ENCODE measurements at places on chromosomes 1 and 21. TPM values are rescaled to one million over a fixed set of nuclear protein-coding genes. Genes with fewer than 3 reads are reported as not detected.

- no peak for ATAC-seq
These were observed 174.4 kb upstream of the FGGY start for GRCh38 chr1:59122527-59122926.

GRCh38 chr1:147723691-147724323 lies 36.6 kb downstream of the GJA5 start:
- ATAC-seq = peak; percentile 65

GRCh38 chr1:36710951-36711350 lies 228.2 kb upstream of the CSF3R start:
- no peak for ATAC-seq

- no peak for ATAC-seq
These were observed 6.4 kb upstream of the GSTM4 start for GRCh38 chr1:109649491-109649914.

GRCh38 chr1:243535014-243535413 lies 279.2 kb downstream of the SDCCAG8 start:
- no peak for ATAC-seq

DNA sequence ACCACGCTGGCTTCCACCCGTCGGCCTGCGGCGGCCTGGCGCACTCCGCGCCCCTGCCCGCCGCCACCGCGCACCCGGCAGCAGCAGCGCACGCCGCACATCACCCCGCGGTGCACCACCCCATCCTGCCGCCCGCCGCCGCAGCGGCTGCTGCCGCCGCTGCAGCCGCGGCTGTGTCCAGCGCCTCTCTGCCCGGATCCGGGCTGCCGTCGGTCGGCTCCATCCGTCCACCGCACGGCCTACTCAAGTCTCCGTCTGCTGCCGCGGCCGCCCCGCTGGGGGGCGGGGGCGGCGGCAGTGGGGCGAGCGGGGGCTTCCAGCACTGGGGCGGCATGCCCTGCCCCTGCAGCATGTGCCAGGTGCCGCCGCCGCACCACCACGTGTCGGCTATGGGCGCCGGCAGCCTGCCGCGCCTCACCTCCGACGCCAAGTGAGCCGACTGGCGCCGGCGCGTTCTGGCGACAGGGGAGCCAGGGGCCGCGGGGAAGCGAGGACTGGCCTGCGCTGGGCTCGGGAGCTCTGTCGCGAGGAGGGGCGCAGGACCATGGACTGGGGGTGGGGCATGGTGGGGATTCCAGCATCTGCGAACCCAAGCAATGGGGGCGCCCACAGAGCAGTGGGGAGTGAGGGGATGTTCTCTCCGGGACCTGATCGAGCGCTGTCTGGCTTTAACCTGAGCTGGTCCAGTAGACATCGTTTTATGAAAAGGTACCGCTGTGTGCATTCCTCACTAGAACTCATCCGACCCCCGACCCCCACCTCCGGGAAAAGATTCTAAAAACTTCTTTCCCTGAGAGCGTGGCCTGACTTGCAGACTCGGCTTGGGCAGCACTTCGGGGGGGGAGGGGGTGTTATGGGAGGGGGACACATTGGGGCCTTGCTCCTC lies 1.9 kb downstream of the OLIG2 start:
- ATAC-seq = no peak

DNA sequence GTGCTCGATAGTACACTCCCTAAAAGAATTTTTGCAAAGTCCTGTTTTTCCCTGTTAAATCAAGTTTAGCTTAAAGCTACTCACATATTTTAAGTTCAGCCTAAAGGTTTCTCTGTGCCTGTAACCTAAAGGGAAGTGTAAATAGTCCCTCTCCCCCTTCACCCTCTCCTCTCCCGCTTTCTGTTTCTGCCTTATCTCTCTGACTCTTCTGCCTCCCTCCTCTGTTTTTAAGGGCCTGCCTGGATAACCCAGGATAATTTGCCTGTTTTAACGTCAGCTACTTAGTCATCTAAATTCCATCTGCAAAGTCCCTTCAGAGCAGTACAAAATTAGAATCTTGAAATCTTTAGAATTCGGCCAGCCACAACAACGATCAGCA lies 92.6 kb downstream of the NID1 start:
- peak; percentile 57 for ATAC-seq

DNA sequence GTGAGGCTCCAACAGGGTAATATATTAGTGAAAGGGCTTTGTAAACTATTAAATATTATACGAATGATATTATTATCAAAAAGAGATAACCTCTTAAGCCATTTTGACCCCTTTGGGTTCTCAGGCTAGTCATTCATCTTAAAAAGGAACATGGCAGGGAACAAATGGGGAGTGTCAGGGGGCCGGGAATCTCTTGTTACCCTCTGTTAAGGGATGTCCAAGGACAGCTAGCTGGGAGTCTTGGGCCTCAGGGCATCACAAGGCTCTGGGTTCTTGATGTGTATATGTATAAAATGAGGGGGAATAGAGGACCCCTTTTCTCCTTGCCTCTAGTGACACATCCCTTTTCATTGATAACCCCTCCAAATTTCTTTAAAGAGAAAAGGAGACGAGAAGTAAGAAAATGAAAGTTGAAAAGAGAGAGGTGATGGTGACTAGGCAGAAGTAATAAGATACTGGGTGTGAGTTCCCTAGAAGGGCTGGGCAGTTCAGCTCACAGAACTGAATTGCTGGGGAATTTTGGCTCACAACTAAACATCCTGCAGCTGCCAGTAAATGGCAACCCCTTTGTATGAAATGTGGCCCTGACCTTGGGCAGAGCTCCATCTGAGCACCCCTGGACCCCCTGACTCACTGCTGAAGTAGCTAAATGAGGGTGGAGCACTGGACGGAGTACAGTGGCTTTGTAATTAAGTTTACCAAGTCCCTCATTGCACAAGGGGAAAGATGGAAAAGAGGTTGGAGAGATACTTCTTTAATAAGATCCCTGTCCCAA lies 20.0 kb upstream of the ZNF326 start:
- ATAC-seq = no peak

DNA sequence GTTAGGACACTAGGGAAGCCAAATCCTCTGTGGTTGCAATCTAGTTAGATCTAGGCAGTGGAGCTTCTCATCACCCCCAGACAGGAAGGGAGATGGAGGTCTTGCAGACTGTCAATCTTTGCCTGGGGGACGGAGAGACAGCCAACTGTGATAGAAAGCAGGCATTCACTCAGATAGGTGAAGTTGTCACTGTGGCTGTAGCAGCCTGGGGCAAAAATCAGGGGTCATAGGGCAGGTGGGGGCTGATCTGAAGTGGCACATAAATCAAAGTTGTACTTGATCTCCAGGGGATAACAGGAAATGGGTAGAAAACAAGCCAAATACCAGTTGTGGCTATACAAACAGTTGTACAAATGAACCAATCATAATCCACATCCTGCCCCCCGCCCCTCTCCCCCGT lies 620.9 kb upstream of the USP24 start:
- no peak for ATAC-seq

DNA sequence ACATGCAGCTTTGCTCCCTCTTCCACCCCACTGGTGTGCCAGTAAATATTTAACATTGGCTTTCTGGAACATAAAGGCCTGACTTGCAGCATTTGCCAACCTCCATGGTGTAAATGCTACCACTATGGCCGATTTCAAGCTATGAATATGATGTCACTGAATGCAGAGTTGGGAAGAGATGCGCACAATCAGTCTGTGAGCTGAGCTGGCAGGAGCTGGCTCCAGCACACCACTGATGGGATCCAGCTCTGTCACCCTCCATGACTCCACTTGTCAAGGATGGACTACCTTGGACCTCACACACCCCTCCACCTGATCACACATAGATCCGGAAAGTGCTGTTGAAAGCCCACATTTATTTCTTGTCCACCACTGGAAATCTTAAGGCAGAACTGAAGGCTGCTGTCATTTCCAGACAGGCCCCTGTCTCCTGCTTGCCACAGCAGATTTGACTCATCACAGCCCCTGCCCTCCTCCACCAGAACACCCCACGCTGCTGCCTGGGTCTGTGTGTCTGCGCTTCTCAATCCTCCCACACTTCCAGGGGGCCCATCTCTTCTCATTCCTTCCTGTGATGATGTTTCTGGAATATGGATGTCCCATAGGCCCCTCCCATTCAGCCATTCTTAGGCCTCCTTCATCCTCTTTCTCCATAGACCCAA lies 82.2 kb upstream of the BCAR3 start:
- no peak for ATAC-seq

GRCh38 chr1:62237361-62237760 lies 42.7 kb downstream of the L1TD1 start:
- ATAC-seq = no peak

DNA sequence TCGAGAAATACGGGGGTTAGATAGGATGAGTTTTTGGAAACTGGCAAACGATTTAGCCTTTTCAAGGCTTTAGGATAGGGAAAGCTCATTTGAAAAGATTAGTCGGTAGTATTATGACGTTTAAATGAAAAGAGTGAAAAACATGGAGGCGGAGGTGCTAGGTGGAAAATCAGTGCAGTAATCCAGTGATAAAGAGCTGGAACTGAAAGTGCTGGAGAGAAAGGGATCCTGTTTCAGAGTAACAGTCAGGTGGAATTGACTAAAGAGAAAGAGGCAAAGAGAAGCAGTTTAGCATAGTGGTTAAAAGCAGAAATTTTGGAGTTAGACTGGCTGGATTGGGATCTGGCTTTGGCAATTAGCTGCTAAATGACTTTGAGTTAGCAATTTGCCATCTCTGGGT lies 945 bp downstream of the WDR3 start:
- ATAC-seq = no peak

- ATAC-seq = no peak
These were observed 3.7 kb downstream of the ADAMTS4 start for GRCh38 chr1:161195171-161195570.

DNA sequence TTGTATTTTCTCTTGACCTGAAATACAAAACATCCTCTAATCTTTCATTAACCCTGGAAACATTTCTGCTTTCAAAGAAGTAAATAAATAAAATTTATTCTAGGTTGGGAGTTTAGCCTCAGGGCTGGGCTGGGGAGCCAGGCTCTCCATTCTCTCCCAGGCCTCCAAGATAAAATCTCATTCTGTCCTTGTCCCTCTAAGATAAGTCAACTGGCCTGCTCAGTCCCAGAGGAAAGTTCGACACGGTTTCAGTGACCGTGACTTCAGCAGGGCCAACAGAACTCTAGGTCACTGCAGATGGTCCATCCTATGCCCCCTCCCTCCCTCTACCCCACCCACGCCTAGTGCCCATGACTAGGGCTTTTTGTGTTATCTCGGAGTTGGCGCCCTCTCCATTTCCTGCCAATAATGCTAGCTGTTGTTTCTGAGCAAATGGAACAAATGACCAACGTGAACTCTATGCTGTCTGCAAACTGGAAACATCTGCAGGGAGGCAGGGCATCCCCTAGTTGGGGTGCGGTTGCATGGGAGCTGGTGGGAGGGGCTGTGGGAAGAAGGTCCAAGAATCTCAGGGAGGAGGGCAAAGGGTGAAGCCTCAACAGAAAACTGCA lies 10.1 kb upstream of the ADORA3 start:
- peak; percentile 40 for ATAC-seq

- ATAC-seq = no peak
These were observed 59.5 kb downstream of the C21orf91 start for GRCh38 chr21:17759511-17760178.

- ATAC-seq = no peak
These were observed 2.2 kb downstream of the KRTAP19-1 start for GRCh38 chr21:30478004-30478403.

DNA sequence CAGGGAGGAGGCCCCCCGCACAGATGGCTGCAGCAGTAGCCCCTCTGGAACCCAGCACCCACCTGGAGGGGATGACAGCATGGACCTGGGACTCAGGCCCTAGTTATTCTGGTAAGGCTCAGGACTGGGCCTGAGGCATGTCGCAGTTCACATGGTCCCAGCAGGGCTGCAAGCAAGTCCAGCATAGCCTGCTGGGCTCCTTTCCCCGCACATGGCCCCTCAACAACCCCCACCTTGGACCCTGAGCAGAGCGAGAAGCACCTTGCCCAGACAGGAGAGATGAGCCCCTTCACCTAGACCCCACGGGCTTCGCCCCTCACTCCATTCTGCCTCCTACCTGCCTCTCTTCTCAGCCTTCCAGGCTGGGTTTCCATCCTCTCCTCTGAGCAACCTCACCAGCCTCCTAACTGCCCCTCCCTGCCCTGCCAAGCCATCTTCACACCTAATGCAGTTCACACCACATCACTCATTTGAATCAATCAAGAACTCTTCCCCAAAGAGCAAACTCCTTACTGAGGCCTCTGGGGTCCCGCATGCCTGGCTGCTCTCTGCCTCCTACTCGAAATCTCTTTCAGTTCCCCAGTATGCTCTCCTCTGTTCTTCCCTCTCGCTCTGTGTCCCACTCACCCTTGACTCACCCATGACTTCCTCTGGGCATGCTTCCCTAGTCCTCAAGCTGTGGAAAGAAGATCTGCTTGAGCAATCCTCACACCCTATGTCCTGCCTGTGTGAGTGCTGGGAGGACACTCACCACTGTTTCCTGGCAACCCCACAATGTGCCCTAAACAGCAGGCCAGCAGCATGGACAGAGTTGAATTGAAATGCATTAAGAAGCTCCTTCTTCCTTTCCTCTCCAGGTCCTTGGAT lies 9.4 kb upstream of the THEMIS2 start:
- peak; percentile 80 for ATAC-seq

GRCh38 chr1:173570370-173571007 lies 32.4 kb downstream of the SLC9C2 start:
- ATAC-seq = no peak

DNA sequence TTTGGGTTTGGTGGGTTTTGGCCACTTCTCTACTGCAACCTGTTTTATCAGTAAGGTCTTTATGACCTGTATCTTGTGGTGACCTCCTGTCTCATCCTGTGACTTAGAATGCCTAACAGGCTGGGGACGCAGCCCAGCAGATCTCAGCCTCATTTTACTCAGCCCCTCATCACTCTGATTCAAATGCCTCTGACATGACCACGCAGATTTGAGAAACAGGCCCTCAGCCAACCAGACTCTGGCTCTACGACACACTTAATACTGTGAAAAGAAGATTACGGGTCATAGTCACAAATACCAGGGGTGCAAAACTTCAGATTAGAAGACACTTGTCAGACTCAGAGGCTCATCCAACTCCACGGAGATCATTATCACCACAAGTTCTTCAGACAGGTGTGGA lies 28.3 kb upstream of the KIF26B start:
- ATAC-seq = no peak

KDF1 gene
- 2.3 TPM for total RNA-seq

EDARADD gene
- not detected for total RNA-seq

NPHS2 gene
- total RNA-seq = not detected

FMN2 gene
- total RNA-seq = 0.27 TPM

RGSL1 gene
- not detected for total RNA-seq

GBP2 gene
- 147 TPM for total RNA-seq

LEFTY1 gene
- not detected for total RNA-seq

CD48 gene
- total RNA-seq = 4.5 TPM

C21orf58 gene
- 0.13 TPM for total RNA-seq

PALMD gene
- 46.7 TPM for total RNA-seq

RGS5 gene
- 356 TPM for total RNA-seq
